Kidney (tissue), 22 donors: ENCODE measurements at places on chromosomes 7 and 10. TPM values are rescaled to one million over a fixed set of nuclear protein-coding genes. Genes with fewer than 3 reads are reported as not detected.

DNA sequence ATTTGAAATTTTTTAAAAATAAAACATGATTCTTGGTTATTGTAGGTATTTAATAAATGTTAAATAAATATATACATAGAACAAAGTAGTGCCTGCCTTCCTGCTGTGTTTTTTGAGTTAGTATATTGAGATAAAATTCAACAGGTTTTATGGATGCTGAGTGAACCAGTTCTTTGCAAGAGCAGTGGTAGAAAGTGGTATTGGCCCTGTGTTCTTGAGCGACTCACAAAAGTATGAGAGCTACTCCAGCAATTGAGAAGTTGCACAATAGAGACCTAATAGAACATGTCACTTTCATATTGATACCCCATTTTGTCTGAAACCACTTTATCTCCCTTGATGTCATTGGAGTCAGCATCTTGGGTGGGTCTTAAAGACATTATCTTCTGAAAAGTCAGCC is 32.6 kb upstream of the GJD4 start:
- no peak overlapping the region for H3K27ac ChIP-seq
- no peak for DNase-seq
- H3K4me3 ChIP-seq = no peak overlapping the region
- no peaks in the 10 kb centered on the region for H3K27me3 ChIP-seq

GRCh38 chr10:78305311-78305710 is 271.6 kb downstream of the RPS24 start:
- H3K27ac ChIP-seq = no peak overlapping the region
- H3K4me1 ChIP-seq = no peaks in the 10 kb centered on the region
- H3K36me3 ChIP-seq = no peaks in the 10 kb centered on the region
- no peak for DNase-seq

DNA sequence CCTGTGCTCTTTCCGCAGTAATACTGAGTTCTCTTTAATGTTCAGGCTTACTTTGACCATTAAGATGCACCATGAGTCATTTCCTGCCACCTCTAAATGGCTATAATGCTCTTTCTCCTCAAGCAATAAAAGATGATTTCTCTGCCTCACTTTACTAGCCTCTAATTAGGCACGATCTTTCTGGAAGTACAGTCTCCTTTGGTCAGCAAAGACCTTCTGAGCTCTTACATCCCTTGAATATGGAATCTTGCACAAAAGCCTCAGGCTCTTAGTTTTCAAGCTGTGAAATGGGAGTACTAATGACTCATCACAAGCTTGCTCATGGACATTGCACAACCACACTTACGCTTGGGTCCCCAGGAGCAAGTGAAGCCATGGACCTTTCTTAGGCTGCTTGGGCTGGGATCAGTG is 85.9 kb downstream of the FRMD4A start:
- H3K27ac ChIP-seq = no peak overlapping the region
- H3K36me3 ChIP-seq = no peaks in the 10 kb centered on the region
- H3K4me3 ChIP-seq = no peak overlapping the region
- no peaks in the 10 kb centered on the region for H3K4me1 ChIP-seq

DNA sequence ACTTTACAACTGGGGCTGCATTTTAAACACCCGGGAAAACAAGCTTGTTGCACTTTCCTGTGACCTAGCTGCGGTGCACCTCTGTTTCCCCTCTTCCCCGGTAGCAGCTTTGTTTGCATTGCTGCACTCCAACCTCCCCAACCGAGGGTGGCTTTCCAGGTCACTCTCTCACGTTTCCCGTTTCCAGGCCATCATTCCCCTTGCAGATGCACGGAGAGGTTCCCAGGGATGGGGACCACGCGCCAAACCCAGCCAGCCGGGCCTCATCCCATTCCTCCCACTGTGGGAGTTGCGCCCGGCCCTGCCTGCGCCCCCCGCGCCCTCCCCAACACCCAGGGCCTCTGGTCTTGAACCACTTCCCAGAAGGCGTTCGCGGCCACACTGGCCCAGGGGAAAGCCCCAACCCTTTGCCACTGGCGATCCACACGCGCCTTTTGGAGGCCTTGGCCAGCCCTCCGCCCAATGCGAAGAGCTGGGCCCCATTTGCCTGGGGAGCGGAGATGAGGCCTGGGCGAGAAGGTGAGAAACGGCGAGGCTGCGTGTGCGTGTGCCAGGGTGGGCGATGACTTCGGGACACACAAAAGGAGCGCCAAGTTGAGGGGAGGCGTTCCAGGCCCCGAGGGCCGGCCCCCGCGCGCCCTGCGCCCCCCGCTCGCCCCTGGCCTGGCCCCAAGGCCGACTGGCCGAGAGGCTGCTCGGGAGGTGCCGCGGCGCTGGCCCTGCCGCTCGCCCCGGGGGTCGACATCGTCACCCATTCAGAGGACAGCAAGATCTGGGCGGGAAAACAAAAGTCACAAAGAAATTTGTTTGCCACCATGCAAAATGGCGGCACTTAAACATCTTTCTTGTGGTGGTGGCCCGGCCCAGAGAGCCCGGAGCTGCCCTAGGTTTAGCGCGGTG is 15.9 kb downstream of the SKIDA1 start:
- H3K4me1 ChIP-seq = no peaks in the 10 kb centered on the region
- peak overlapping the region; percentile 38 for H3K4me3 ChIP-seq
- no peaks in the 10 kb centered on the region for H3K27me3 ChIP-seq
- H3K36me3 ChIP-seq = no peaks in the 10 kb centered on the region

DNA sequence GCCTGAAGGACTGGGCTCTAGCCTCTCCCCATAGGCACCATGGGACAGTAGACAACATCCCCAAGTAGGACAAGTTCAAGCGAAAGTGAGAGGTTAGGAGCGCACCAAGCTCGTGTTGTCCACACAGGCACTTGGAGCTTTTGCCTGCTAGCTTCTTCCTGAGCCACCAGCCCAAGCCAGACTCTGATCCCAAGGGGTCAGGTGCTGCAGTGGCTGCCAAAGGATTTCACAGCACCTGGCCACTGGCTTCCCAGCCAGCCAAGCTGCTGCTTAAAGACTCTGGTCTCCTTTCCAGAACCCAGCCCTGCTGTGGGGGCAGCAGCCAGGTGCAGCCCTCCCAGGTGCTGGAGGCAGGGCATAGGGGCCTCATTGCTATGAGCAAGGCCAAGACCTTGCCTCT is 33.0 kb upstream of the UNC5B start:
- no peaks in the 10 kb centered on the region for H3K27me3 ChIP-seq
- H3K4me1 ChIP-seq = no peaks in the 10 kb centered on the region
- DNase-seq = no peak

- no peaks in the 10 kb centered on the region for H3K27me3 ChIP-seq
- DNase-seq = peak; percentile 89
- H3K4me1 ChIP-seq = no peaks in the 10 kb centered on the region
- H3K36me3 ChIP-seq = peaks cover 6% of the 10 kb centered on the region
- H3K4me3 ChIP-seq = peak within 1 kb of the TSS; percentile 81
Observed at GRCh38 chr7:100088621-100089457, at the start of gene COPS6. COPS6 (plus strand) TSS chr7:100088969; CDS start chr7:100088991, 22 bp downstream.

SFTPA2 gene
- total RNA-seq = 0.13 TPM

CLIP2 gene
- total RNA-seq = 19.1 TPM

OR9A2 gene
- total RNA-seq = not detected

GRCh38 chr7:90834771-90835170 is 238.7 kb downstream of the CDK14 start:
- no peak for DNase-seq
- H3K36me3 ChIP-seq = no peaks in the 10 kb centered on the region
- no peak overlapping the region for H3K27ac ChIP-seq
- no peak overlapping the region for H3K4me3 ChIP-seq

- no peak overlapping the region for H3K27ac ChIP-seq
- H3K4me3 ChIP-seq = no peak overlapping the region
- H3K27me3 ChIP-seq = no peaks in the 10 kb centered on the region
- no peaks in the 10 kb centered on the region for H3K4me1 ChIP-seq
- no peaks in the 10 kb centered on the region for H3K36me3 ChIP-seq
Observed at GRCh38 chr7:37018954-37019353, 294.7 kb upstream of the AOAH start.

SOSTDC1 gene
- 13.4 TPM for total RNA-seq

- no peak overlapping the region for H3K27ac ChIP-seq
- no peaks in the 10 kb centered on the region for H3K27me3 ChIP-seq
- H3K4me3 ChIP-seq = no peak overlapping the region
- no peaks in the 10 kb centered on the region for H3K4me1 ChIP-seq
- no peaks in the 10 kb centered on the region for H3K36me3 ChIP-seq
Observed at GRCh38 chr10:86979296-86979818, 11.1 kb downstream of the ADIRF start.

DNA sequence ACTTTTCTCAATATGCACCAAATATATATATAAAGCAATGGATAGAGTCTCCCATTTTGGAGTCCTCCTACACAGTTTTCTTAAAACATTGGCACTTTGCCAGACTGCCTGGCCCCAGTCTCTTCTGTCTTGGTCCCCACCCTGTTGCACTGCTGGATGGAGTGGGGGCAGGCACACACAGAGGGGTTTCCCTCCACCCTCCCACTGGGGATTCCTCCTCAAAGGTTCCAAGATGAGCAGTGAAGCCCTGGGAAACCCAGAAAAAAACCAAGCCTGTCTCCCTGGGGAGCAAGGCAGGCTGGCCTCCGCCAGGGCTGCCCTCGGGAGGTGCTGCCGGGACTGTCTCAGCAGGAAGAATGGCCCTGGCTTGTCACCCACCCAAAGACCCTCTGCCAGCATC is 68.0 kb downstream of the SH3PXD2A start:
- H3K4me3 ChIP-seq = no peak overlapping the region
- no peak for DNase-seq
- no peak overlapping the region for H3K27ac ChIP-seq
- no peaks in the 10 kb centered on the region for H3K27me3 ChIP-seq
- H3K4me1 ChIP-seq = no peaks in the 10 kb centered on the region
- H3K36me3 ChIP-seq = no peaks in the 10 kb centered on the region

HOXA10 gene
- 16.3 TPM for total RNA-seq

GRCh38 chr7:37117292-37117691 is 331.4 kb downstream of the ELMO1 start:
- no peak overlapping the region for H3K27ac ChIP-seq
- DNase-seq = no peak
- no peaks in the 10 kb centered on the region for H3K36me3 ChIP-seq

GNG11 gene
- total RNA-seq = 23.1 TPM

- peaks cover 4% of the 10 kb centered on the region for H3K4me1 ChIP-seq
- no peak overlapping the region for H3K4me3 ChIP-seq
- H3K27ac ChIP-seq = no peak overlapping the region
- no peak for DNase-seq
- peaks cover 5% of the 10 kb centered on the region for H3K36me3 ChIP-seq
- H3K27me3 ChIP-seq = no peaks in the 10 kb centered on the region
Observed at GRCh38 chr7:105202616-105203015, 186.1 kb downstream of the SRPK2 start.

DNA sequence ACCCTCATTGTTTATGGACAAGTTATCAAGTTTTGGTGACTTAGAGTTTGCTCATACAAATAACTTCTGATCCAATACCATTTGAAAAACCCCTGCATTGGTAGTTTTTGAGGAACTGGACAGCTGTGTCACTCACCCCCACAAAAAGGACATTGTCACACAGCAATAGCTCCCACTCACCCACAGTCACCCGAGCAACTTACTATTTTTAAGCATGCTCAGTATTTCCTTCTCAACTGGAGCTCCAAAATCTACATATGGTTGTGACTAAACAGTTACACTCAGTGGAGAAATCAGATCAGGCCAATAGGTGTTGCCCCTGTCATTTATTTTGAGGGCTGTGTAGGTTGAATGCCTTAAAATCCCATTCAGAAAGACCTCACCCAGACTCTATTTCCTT is 165.2 kb upstream of the AUTS2 start:
- H3K27ac ChIP-seq = no peak overlapping the region
- H3K36me3 ChIP-seq = no peaks in the 10 kb centered on the region
- DNase-seq = no peak
- H3K4me1 ChIP-seq = peaks cover 6% of the 10 kb centered on the region
- H3K4me3 ChIP-seq = no peak overlapping the region

GRCh38 chr7:139691253-139691781 is 86.5 kb downstream of the HIPK2 start:
- H3K4me1 ChIP-seq = no peaks in the 10 kb centered on the region
- no peaks in the 10 kb centered on the region for H3K36me3 ChIP-seq
- H3K27ac ChIP-seq = peak overlapping the region; percentile 53
- DNase-seq = no peak
- no peaks in the 10 kb centered on the region for H3K27me3 ChIP-seq

DNA sequence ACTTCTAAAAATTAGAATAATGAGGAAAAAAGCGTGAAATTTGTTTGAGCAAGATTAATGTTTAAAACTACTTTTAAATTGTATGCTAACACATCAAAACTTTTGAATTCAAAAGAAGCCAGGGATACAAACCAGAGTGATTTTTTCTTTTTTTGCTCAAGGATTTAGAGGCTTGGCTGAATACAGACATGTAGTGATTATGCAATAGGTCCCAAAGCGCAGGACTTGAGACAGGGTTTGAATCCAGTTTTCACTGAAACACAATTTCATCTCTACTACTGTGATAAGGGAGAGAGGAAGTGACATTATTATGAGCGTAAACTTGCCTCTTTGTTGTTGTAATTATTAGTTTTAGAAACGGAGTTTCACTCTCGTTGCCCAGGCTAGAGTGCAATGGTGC is 207.3 kb downstream of the ZNF33B start:
- H3K27me3 ChIP-seq = no peaks in the 10 kb centered on the region
- no peak overlapping the region for H3K27ac ChIP-seq
- no peaks in the 10 kb centered on the region for H3K4me1 ChIP-seq
- H3K36me3 ChIP-seq = no peaks in the 10 kb centered on the region
- DNase-seq = no peak

DNA sequence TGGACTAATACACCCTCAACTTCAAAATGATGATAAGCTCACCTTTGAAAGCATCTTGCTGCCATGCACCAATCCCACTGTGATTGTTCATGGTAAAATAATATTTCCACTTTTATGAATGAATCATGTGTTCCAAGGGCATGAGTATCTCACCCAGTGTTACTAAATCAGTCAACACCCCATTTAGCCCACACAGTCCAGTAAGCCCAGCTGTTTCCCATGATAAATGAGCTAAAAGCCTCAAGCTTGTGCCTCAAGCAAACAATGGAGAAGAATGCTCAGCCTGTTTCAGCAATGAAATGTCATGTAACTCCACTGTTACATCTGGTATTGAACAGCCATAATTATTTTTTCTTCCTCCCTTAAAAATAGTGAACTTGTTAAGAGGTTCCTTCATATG is 442.5 kb downstream of the XPNPEP1 start:
- H3K27ac ChIP-seq = no peak overlapping the region
- no peaks in the 10 kb centered on the region for H3K27me3 ChIP-seq
- no peak for DNase-seq
- H3K4me3 ChIP-seq = no peak overlapping the region
- H3K4me1 ChIP-seq = no peaks in the 10 kb centered on the region
- H3K36me3 ChIP-seq = no peaks in the 10 kb centered on the region

DNA sequence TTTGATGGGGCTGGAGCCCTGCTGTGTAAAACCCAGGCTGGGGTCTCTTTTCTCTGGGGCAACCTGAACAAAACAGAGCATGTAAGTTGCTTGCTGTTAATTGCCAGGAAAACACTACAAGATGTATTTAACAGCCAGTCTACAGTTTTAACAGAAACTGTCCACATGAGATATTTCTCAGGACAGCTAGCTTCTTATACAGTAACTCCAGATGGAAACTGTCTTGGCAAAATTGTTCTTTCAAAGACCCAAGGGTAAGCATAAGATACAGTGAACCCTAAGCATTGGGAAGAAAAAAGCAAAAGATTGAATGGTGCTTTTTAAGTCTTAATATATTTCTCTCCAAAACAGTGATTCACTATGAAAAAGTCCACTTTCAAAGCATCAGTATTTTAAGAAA is 8.1 kb downstream of the FKBP14 start:
- H3K27me3 ChIP-seq = no peaks in the 10 kb centered on the region
- H3K4me1 ChIP-seq = no peaks in the 10 kb centered on the region
- H3K4me3 ChIP-seq = no peak overlapping the region
- DNase-seq = peak; percentile 33
